ENCODE measurements at places on chromosomes 16 and 17.

- DNase-seq: no peak
Measured at GRCh38 chr17:4956493-4957061, 5.7 kb downstream of the ENO3 start.

DNA sequence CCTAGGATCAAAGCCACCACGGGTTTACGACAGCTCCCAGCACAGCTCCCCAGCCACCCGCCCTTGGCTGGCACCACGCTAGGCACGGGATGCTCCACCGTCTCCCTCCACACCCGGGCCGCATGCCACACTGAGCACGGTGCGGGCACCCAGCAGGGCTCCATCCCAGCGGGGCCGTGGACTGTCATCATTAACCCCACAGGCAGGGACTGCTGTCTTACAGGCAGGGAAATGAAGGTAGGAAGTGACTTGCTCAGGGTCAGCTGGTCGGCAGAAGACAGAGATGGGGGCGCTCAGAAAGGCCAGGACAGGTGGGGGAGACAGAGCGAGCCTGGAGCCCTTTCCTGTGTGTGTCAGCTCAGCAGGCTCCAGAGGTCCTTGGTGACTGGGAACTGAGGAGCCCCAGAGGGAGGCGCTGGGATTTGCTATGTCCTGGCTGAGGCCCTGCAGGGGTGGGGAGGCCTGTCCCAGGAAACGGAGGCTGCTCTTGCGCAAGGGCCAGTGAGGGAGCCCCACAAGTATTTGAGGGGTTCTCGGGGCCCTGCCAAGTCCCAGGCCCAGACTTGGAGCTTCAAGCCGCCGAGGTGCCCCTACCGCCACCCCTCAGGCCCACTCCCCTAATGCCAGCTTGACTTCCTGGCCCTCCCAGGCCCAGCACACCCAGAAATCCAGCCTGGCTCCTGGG, 3.2 kb downstream of the UBALD1 start:
- DNase-seq: no peak

- DNase-seq: no peak
Measured at GRCh38 chr16:64656471-64656870, 465.4 kb downstream of the CDH11 start.

DNA sequence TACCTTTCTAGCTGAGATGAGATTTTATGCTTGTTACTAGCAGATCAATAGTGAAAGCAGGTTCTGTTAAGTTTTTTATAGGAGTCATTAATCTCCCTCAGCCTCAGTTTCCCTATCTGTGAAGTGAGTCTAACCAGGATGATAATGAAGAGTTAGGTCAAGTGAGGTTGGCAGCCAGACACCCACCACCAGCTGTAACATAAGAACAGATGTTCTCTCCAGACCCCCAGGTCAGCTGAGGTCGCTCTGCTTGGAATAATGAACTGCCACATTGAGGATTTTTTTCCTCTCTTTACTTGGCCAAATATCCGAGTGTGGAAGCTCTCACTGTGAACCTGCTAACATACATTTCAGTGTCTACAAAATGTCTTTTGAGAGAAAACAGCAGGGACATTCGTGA, 389.6 kb downstream of the WWOX start:
- no peak for DNase-seq

DNA sequence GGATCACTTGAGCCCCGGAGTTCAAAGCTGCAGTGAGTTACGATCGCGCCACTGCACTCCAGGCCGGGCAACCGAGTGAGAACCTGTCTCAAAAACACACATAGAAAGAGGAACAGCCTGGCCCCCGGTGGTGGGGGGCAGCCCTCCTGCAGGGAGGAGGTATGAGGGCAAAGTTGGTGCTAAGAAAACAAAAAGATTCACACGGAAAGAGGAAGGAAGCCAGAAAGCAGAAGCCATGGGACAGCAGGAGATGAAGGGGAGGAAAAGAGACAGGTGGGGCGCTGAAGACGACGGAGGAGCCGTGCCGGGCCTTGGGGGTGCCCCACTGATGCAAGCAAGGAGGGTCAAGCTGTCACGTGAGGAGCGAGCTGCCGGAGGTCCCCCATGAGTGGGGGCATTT, 8.2 kb upstream of the C16orf74 start:
- no peak for DNase-seq

DNA sequence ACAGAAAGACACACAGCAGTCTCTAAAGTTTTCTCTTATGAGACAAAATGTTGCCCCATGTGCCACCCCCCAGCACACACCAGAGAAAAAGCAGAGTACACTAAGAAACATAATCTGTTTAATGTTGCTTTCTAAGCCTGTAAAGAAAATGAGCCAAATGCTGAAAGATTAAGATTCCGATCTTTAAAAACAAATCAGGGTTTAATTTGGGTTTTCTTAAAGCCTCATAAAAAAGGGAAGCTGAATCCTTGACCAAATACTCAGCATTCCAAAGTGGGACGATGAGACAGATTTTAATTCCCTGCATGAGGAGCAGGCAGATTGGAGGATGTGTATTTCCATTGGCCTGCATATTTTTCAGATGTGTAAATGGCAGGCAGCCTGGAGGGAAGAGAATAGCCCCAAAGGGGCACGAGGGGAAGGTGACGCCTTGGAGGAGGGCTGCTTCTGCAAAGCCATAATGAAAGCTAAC, 118.4 kb downstream of the COPRS start:
- DNase-seq: no peak
